Progenitor cell of endocrine pancreas (in vitro differentiated cells): ENCODE measurements at places on chromosomes 7 and 10.
A peak's percentile ranks its signal among the peaks of the same experiment; 100 is the strongest.

DNA sequence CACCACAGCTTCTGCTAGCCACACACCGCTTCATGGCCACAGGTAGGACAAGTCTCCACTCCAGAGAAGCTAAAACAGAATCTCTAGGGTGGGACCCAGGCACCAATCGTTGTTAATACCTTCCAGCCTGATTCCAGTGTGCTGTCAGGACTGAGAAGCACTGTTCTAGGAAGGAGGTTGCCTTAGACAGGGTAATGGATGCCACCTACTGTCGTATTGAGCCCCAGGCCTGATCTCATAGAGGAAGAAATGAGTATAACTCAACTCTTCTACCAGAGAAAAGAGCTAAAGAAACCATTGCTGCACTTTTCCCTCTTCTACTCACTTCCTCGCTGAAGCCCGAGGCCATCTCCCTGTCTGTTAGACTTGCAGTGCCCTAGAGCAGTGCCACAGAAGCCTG lies 31.8 kb downstream of the CNNM1 start:
- no peak overlapping the region for H3K4me3 ChIP-seq
- H3K27me3 ChIP-seq, result peaks cover 24% of the 10 kb centered on the region
- peaks cover 11% of the 10 kb centered on the region for H3K4me1 ChIP-seq

GRCh38 chr10:97163781-97164501 lies 21.8 kb downstream of the SLIT1 start:
- H3K27me3 ChIP-seq, result no peaks in the 10 kb centered on the region

DNA sequence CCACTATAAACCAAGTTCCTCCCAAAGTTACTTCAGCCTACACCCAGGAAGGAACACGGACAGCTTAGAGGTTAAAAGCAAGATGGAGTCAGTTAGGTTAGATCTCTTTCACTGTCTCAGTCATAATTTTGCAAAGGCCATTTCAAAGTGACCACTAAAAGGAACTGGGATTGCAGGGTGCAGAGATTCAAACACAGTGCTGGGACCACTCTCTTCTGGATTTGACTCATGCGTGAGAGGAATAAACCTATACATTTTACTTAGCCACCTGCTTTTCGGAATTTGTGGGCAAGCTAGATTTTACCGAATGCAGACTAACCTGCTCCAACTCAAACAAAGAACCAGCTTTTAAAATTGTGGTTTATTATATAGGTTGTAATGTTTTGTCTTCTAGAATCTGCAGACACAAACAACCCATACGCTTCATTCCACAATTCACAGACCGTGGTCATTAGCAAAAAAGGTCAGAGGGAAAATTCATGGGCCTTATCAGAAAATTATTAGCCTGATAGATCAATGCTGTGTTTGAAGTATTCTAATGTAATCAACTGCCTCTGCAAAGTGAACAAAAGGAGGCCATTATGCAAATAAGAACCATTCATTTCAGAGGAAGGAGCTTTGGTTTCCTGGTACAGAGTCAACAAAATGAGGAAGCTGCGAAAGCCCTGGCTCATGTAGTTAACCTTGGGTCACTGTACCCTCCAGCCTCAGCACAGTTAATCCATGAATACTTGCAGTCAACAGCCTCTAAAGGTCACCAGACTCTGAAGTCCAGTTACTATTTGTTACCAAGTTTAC lies 342.7 kb upstream of the KLF6 start:
- H3K4me3 ChIP-seq, result no peak overlapping the region
- DNase-seq, result no peak
- H3K36me3 ChIP-seq, result peaks cover 5% of the 10 kb centered on the region
- H3K27me3 ChIP-seq, result no peaks in the 10 kb centered on the region

DNA sequence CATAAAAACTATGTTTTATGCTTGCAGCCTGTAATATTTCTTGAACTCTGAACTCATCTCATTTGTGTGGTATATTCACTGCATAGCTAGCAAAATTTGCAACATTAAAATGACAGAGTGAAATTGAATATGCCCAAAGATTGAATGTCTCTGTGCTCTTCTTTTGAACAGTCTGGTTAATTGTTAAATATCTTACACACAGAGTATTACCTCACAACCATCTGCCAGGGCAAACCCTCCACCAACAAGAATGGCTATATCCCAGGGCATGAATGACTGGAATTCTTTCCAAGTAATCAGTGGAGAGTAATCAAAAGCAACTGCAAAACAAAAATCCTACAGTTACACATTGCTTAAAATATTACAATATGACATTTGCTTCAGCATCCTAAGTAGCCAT lies 76.9 kb downstream of the SLC13A1 start:
- H3K36me3 ChIP-seq, result no peaks in the 10 kb centered on the region
- DNase-seq, result no peak
- H3K27me3 ChIP-seq, result no peaks in the 10 kb centered on the region
- H3K4me1 ChIP-seq, result no peaks in the 10 kb centered on the region
- H3K4me3 ChIP-seq, result no peak overlapping the region

DNA sequence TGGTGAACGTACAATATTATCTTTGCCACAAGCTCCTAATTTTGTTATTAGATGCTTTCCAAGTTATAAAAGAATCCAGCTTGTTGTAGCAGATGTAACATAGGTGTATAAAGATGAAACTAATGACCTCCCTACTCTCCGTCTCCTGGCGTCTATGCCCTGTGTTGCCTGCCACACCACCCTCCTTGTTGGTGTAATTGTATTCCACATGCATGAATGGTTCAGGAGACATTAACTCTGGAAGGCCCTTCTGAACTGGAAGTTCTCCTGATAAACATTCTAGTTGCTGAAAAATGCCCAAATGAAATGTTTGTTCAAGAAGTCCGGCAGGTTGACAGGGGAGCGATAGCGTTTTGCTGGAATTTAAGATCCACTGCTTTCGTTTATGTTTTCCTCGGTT lies 53.9 kb upstream of the SEPHS1 start:
- H3K27me3 ChIP-seq, result no peaks in the 10 kb centered on the region
- H3K4me3 ChIP-seq, result no peak overlapping the region
- DNase-seq, result no peak
- H3K4me1 ChIP-seq, result no peaks in the 10 kb centered on the region

- peaks cover under 1% of the 10 kb centered on the region for H3K27me3 ChIP-seq
- H3K27ac ChIP-seq, result no peak overlapping the region
- no peaks in the 10 kb centered on the region for H3K36me3 ChIP-seq
- no peak overlapping the region for H3K4me3 ChIP-seq
- DNase-seq, result no peak
- peaks cover 12% of the 10 kb centered on the region for H3K4me1 ChIP-seq
Measured at GRCh38 chr7:31934551-31934950, 135.7 kb downstream of the PDE1C start.

- H3K27me3 ChIP-seq, result no peaks in the 10 kb centered on the region
- H3K4me3 ChIP-seq, result no peak overlapping the region
- DNase-seq, result no peak
Measured at GRCh38 chr10:119670717-119671116, 19.5 kb downstream of the BAG3 start.

DNA sequence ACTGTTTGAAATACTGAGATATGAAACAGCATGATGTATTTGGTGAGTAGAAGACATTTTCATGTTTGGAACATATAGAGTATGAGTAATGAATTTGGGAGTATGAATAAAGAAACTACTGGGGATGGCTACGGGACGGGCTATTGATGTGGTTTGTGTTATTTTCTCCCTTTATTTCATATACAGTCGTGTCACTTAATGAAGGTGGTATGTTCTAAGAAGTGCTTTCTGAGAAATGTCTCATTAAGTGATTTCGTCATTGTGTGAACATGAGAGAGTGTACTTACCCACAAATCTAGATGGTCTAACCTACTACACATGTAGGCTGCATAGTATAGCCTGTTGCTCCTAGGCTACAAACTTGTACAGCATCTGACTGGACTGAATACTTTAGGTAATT lies 106.3 kb downstream of the CCNY start:
- no peaks in the 10 kb centered on the region for H3K27me3 ChIP-seq
- H3K27ac ChIP-seq, result no peak overlapping the region
- H3K4me1 ChIP-seq, result peaks cover 1% of the 10 kb centered on the region
- peaks cover 17% of the 10 kb centered on the region for H3K36me3 ChIP-seq
- no peak overlapping the region for H3K4me3 ChIP-seq

- no peak overlapping the region for H3K4me3 ChIP-seq
- peaks cover 23% of the 10 kb centered on the region for H3K27me3 ChIP-seq
- H3K27ac ChIP-seq, result no peak overlapping the region
- no peaks in the 10 kb centered on the region for H3K36me3 ChIP-seq
- H3K4me1 ChIP-seq, result peaks cover 5% of the 10 kb centered on the region
Measured at GRCh38 chr10:92045641-92046106, 122.1 kb downstream of the BTAF1 start.

- peak overlapping the region; percentile 78 for H3K4me3 ChIP-seq
- DNase-seq, result no peak
- no peaks in the 10 kb centered on the region for H3K36me3 ChIP-seq
- H3K27ac ChIP-seq, result peak overlapping the region; percentile 71
Measured at GRCh38 chr7:114087653-114088469, 169.1 kb upstream of the PPP1R3A start.

DNA sequence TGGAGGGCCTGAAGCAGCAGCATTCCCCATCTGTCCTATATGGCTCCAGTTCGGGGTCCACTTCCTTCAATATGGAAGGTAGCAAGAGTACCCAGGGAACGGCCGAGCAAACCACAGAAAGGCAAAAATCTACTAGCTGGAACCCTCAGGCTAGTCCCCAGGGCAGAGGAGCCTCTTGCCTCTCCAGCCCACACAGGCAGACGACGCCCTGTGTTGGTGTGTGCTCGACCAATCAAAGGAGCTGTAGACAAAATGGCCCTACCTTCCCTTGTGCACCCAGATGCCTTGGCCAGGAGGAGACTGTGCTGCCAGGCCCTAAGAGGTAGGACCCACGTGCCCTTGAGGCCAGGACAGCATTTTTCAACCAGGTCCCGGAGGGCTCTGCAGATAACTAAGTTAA lies 91.5 kb downstream of the FAM53B start:
- peaks cover 2% of the 10 kb centered on the region for H3K4me1 ChIP-seq
- no peaks in the 10 kb centered on the region for H3K27me3 ChIP-seq
- DNase-seq, result no peak
- peaks cover 2% of the 10 kb centered on the region for H3K36me3 ChIP-seq
- no peak overlapping the region for H3K4me3 ChIP-seq

GRCh38 chr7:30840141-30841024 lies 69.2 kb downstream of the MINDY4 start:
- peaks cover 6% of the 10 kb centered on the region for H3K36me3 ChIP-seq
- peaks cover 3% of the 10 kb centered on the region for H3K4me1 ChIP-seq
- no peaks in the 10 kb centered on the region for H3K27me3 ChIP-seq
- H3K4me3 ChIP-seq, result no peak overlapping the region
- no peak for DNase-seq

DNA sequence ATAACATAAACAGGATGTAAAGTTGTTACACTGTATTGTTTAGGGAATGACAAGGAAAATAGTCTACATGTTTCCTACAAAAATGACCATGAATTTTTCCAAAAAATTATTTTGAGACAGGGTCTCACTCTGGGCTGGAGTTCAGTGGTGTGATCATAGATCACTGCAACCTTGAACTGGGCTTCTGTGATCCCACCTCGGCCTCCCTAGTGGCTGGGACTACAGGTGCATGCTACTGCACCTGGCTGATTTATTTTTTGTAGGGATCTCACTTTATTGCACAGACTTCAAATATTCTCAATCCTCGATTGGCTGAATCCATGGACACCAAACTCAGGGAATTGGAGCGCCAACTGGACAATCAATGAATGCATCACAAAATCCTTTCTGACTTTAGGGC lies 6.6 kb downstream of the CHCHD2 start:
- H3K4me3 ChIP-seq, result no peak overlapping the region
- DNase-seq, result no peak
- H3K36me3 ChIP-seq, result peaks cover 9% of the 10 kb centered on the region
- no peaks in the 10 kb centered on the region for H3K27me3 ChIP-seq
- no peaks in the 10 kb centered on the region for H3K4me1 ChIP-seq
- H3K27ac ChIP-seq, result no peak overlapping the region

GRCh38 chr10:31274310-31274709 lies 44.7 kb upstream of the ZEB1 start:
- H3K27ac ChIP-seq, result no peak overlapping the region
- no peaks in the 10 kb centered on the region for H3K4me1 ChIP-seq
- no peak for DNase-seq
- H3K36me3 ChIP-seq, result no peaks in the 10 kb centered on the region
- no peaks in the 10 kb centered on the region for H3K27me3 ChIP-seq

DNA sequence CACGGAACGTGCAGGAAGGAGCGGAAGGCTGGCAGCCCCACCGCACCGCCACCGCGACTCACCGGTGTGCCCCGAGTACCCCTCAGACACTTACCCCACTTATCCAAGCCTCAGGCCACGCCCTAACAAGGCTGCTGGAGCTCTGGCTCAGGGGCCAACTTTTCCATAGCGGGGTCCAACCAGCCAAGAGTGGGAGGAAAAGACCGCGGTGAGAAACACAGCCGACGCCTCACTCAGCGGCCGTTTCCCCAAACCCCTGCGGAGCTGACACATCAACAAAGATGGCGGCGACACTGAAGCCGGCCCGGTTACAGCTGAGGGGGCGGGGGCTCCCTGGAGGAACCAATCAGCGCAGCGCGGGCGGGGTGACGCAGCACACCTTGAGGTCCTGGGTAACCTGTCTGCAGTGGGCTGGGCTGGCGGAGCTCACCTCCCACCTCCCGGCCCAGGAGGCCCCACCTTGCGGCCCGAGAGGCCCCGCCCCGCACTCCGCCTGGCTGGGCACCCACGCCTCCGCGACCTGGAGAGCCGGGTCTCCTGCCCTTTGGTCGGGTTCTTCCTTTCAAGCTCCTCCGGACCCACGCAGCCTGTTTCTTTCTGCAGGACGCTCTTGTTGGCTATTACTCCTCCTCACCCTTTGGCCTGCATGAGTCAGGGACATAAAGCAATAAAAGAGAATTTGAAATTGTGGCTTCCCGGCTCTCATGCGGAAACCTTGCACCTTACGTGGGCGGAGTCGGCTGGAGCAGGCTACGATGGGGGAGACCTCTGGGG lies at the start of gene CCDC186:
Gene CCDC186, minus strand, starts transcription at position 283 of the 774 bp plus-strand sequence. CDS start 10,935 bp downstream, outside the sequence.
- peak; percentile 98 for DNase-seq
- H3K36me3 ChIP-seq, result no peaks in the 10 kb centered on the region
- H3K27me3 ChIP-seq, result peaks cover 8% of the 10 kb centered on the region
- H3K4me1 ChIP-seq, result peaks cover 17% of the 10 kb centered on the region

- no peaks in the 10 kb centered on the region for H3K36me3 ChIP-seq
- no peak for DNase-seq
- H3K27ac ChIP-seq, result no peak overlapping the region
- peaks cover 10% of the 10 kb centered on the region for H3K4me1 ChIP-seq
Measured at GRCh38 chr7:130890176-130891020, 156.4 kb upstream of the KLF14 start.

DNA sequence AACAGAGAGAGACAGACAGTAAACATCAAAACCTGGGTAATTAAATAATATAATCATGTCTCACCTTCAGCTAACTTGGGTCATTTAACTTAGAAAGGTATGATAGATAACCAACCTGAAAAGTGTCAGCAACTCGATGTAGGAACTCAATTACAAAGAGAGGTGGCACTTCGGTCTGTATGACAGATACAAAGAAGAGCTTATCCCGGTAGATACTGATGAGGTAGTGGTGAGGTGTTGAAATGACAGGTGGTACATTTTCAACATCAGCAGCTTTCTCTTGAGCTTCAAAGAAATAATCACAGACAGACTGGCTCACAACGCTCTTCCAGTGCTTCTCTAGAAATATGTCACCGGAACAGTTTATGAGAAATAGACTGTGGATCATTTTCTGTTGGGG lies 12.6 kb downstream of the AP3M1 start:
- H3K36me3 ChIP-seq, result peaks cover 20% of the 10 kb centered on the region
